ENCODE measurements at places on chromosomes 1 and 21.

DNA sequence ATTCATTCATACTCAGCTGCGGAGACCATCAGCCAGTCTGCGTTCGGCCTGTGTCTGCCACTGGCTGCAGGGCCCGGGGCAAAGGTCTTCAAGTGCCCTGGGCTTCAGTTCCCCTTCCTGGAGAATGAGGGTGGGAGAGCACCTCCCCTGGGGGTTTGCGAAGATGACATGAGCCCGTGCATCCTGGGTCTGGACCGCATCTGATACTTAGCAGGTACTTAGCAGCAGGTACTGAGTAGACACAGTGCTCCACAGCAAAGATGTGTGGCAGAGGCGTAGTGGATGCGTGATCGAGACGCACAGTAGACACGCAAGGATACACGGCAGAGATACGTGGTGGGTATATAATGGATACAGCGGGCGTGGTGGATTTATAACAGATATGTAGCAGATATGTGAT, 51.3 kb downstream of the PRKCZ start:
- no peak for DNase-seq

- DNase-seq: no peak
These were observed 88.4 kb downstream of the EPB41 start for GRCh38 chr1:29002792-29003191.

GRCh38 chr1:241470908-241471590, 48.5 kb downstream of the FH start:
- DNase-seq: no peak

- DNase-seq: no peak
These were observed 14.2 kb upstream of the CELSR2 start for GRCh38 chr1:109235137-109235536.

GRCh38 chr21:15908187-15908586, 178.4 kb downstream of the USP25 start:
- no peak for DNase-seq

DNA sequence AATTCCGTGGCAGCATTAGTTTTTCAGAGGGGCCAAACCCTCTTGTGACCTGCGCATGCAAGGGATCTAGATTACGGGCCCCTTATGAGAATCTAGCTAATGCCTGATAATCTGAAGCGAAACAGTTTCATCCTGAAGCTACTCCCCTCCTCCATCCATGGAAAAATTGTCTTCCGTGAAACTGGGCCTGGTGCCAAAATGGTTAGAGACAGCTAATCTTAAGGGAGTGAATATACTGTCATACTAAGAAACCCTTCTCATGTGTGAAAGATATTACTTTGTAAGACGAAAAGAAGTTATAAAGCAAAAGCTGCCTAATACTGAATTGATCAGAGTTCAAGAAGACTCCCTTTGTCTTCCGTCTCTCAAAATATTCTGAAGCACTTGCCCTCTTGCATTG, 166.3 kb downstream of the DUSP10 start:
- DNase-seq: peak; percentile 31
